Nucleus accumbens (tissue), 56 donors: ENCODE measurements at places on chromosomes 1 and 21.
A peak's percentile ranks its signal among the peaks of the same experiment; 100 is the strongest.

DNA sequence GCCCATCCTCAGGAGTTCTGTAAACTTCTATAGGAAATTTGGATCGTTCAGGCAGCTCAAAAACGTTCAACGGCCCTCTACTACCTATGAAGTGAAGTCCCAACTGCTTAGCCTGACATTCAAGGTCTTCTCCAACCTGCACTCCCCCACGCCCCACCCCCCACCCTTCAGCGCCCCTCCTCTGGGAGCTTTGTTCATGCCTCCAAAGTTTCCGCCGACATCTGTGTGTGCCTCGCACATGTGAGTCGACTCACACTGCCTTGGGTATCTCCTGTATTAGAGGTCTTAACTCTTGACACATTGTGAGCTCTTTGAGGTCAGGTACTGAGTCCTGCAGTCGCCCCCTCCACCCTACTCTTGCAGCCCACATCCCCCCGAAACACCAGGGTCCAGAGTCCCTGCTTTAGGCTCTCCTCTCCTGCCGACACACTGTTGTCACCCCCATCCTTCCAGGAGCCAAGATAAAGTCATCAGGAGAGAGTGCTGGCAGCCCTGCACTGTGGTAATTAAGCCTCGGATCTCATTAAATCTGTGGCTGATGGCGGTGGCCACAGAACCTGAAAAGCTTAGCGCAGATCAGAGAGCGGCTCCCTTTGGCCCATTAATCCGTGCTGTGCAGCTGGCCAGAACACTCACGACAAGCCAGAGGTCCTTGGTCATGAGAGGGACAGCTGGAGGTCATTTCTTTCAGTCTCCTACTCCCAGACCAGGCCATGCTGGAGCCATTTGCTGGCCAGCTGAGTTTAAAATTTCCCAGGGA lies 1.4 kb upstream of the PAFAH2 start:
- DNase-seq, result no peak

- DNase-seq, result peak; percentile 77
These were observed at the start of gene AKT3 for GRCh38 chr1:243850202-243850451. AKT3 (minus strand) TSS chr1:243850243; CDS start chr1:243843170, 7,073 bp downstream.

- no peak for DNase-seq
These were observed 16.2 kb upstream of the SLC6A17 start for GRCh38 chr1:110134050-110134595.

- DNase-seq, result no peak
These were observed 34.6 kb upstream of the NID1 start for GRCh38 chr1:236099355-236099974.

- no peak for DNase-seq
These were observed 35.5 kb downstream of the PLA2G4A start for GRCh38 chr1:186864296-186864695.

DNA sequence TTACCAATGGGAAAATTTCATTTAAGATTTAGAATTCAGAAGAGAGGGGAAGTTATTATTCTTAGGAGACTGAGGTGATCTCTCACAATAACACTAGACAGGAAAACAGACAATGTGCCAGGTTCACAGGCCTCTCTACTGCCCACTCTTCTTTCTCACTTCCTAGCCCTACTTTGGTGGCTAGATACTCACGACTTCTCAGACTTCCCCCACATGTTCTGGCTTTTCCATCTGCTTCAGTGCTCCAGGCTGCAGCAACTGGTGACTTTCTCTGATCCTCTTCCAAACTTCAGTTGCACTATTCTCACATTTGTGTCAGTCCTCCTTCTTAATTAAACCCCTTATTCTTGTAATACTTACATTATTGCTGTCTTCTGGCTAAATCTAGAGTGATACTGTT lies 208.7 kb upstream of the KCTD3 start:
- DNase-seq, result no peak

- DNase-seq, result no peak
These were observed 8.6 kb upstream of the EEIG2 start for GRCh38 chr1:108551137-108551862.

- no peak for DNase-seq
These were observed 247.9 kb downstream of the ADGRL2 start for GRCh38 chr1:82048596-82048995.

- no peak for DNase-seq
These were observed 59.9 kb downstream of the UBE2U start for GRCh38 chr1:64263335-64263734.

DNA sequence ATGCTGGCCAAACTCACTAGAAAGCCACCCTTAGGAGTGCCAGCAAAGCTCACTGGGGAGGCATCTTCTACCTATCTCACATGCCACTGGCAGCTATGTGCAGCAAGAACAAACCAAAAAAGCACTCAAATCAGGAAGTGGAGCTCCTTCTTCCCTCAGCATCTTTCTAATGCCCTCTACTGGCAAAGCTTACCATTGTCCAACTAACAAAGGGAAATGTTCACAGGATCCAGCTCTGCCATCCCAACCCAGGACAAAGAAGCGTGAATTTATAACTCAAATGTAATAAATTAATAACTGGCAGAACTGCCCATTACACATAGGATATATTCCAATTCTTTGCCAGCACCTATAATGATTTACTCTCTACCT lies 38.9 kb downstream of the LEPR start:
- no peak for DNase-seq

DNA sequence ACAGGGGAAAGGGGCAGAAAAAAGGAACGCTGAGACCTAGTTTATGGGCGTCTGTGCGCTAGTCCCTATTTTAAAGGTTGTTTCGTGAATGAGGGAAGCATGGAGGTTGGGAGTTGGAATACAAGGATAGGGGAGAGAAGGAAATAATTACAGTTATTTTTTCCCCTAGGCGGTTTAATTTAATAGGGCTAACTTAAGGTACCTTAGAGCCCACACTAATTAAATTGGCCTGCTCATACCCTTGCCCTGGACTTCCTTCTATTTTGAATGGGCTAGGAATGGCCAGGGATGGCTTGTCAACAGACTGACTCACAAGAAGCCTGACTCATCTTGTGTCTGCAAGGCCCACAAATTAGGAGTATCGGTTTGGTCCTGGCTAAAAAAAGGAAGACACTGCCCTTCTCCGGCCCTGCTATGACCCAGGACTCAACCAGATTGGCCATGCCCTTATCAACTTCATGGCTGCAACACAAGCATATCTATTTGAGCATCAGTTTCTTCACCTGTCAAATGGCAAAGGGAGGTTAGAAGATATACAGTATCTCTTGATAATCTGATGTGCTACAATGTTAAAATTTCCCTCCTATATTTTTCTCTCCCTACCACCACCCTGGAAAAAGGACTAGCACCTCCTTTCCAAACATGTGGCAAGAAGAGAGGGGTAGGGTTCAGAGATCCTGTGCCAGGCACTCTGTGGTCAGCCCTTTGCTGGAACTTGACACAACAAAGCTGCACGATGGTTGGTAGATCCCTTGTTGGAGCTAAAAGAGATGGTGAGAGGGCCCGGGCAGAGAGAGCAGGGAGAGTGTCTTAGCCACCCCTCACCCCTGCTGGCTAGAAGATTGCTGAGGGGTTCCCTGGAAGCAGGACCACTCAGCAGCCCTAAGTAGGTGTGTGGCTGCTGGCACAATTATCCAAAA lies 2.2 kb upstream of the SSBP3 start:
- no peak for DNase-seq

- DNase-seq, result no peak
These were observed 164.6 kb downstream of the ACTL8 start for GRCh38 chr1:17919525-17920439.

DNA sequence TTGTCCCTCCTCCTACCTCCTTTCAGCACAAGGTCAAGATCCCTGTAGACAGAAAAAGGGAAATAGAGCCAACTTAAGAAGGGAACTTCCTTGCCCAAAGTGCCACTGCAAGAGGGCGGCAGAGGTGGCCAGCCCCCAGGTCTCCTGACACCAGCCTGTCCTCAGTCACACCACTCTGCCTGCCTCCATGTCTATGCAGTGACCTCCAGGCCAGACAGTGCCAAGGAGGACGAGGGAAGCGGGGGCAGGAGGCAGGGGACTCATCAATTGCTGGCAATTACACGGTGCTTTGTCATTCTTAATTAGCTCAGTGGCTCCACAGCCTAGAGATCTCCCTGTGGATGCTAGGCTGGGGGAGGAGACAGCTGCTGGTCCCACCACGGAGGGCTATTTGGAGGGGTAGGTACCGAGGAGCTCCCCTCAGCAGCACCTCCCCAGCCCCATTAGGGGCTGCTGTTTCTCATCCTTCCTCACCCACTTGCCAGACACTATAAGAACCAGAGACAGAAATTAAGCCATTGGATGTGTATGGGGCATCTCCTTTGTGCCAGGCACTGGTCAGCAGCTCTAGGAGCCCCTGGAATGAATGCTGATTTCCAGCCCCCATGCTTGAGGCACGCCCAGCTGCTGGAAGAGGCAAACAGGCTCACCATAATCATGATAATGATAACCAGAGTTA lies 6.1 kb upstream of the LDLRAP1 start:
- DNase-seq, result no peak

- DNase-seq, result no peak
These were observed 86.1 kb downstream of the SLC16A1 start for GRCh38 chr1:112869895-112870294.

- no peak for DNase-seq
These were observed 98.8 kb downstream of the SDCCAG8 start for GRCh38 chr1:243354511-243355153.

DNA sequence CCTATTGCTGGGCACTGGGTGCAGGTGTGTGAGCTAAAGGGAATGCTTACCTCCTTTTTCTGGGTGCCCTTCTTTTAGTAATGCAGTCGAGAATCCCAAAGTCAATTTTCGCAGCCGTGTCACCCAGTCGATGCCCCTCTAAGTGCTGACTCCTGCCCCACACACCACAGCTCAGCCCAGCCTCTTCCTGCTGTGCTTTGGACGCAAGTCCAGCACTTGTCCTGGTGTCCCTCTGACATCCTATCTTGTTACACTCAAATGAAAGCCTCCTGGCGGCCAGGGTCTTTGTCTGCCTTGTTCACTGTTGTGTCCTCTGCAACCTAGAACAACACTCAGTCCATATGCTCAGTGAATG lies 58.5 kb upstream of the RUNX3 start:
- DNase-seq, result no peak

GRCh38 chr1:55262822-55263221 lies 47.7 kb upstream of the USP24 start:
- no peak for DNase-seq

DNA sequence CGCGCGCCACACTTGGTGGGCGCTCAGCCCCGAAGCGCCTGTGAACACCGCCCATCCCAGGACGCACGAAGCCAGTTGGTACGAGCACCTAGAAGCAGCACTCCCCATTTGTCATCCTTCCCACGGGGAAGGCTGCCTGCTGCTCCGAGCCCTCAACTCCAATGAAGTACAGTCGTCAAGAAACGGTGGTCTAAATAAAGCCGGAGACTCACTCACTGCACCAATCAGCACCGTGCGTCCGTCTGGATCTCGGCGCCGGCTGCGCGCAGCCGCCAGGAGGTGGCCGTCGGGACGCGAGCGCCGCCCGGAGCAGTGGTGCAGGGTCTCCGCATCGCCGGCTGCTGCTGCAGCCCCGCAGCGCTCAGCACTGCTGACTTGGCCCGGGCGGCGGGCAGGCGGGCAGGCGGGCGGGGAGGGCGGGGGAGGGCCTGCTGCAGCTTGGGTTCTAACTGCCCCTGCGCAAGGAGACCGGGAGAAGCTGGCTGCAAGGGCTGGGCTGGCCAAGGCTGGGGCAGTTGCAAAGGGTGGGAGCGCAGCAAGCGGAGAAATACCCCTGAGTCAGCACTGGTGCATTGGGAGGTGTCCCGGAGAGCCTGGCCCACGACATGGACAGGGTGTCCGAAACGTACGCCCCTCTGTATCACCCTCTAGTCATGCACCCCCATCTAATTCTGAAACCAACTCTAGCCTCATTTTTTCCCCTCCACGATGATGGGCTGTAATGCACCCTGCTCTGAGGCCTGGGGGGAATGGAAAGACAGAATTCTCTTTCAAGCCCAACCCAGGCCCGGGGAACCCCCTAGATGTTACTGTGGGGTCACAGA lies 35.8 kb upstream of the H6PD start:
- no peak for DNase-seq

DNA sequence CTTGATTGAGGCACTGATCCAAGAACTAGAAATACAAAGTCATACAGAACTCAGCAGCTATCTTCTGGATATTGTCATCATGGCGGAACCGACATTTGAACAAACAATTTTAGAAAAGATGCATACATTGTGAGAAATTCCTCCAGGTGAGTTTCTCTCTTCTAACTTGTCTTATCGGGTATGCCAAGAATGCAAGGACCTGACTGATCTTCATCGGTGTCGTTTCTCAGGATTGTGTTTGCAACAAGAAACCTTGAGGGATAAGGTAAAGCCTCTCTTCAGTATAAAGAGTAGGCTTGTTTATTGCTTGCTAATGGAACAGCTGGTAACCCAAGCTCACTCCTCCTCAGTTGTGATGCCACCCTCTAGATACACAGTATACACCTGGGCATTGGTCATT lies 62.2 kb downstream of the NME7 start:
- DNase-seq, result no peak

GRCh38 chr1:166874464-166874863 lies 1.6 kb downstream of the TADA1 start:
- no peak for DNase-seq

DNA sequence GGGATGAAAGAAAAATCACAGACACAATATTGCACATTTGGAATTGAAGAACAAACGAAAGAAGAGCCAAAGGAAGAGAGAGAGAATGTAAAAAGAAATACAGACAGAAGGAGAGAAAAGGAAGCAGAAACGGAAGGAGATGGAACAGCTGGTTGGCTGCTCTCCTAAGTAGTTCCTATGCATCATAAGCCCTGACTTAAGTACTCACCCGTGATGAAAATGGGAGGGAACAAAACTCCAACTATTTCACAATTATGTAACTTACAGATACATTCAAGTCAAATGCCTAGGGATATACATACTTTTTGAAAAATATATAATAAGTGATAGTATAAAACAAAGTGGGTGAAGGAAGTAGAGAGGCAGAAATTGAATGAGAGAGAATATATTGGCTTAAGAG lies 88.5 kb downstream of the TTLL7 start:
- DNase-seq, result no peak

DNA sequence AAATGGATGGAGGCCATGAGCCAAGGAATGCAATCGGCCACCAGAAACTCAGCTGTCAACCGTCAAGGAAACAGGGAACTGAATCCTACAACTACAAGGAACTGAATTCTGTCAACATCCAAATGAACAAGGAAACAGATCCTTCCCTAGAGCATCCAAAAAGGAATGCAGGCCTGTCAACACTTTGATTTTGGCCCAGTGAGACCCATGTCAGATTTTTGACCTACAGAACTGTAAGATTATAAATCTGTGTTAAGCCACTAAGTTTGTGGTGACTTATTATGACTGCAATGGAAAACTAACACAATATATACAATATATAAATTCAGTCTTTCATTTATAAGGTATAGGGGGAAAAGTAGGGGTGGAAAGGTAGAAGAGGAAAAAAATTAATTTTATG lies 55.3 kb downstream of the SHCBP1L start:
- no peak for DNase-seq

GRCh38 chr1:200369131-200369530 lies 40.7 kb downstream of the ZNF281 start:
- DNase-seq, result no peak

DNA sequence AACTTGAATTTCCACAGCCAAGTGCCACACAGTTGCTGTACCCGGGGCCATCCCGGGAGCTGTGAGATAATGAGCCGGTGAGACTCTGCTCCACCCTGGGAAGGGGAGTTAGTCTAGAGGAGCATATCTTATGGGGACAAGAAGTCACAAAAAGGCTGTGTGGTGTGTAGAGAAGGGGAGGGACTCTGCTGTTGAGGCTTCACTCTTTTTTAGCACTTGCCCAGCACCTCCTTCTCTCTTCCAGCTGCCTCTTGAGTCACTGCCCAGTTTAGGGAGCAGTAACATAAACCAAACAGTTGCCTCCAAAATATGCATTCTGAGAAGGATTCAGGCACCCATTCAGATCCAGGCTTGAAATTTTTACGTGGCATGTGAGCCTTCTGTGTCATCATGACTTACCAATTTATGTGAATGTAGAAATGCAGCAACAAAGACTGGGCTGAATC lies 744 bp upstream of the WDR26 start:
- DNase-seq, result no peak
